ENCODE measurements at places on chromosomes 1 and 21.

- no peak for DNase-seq
Observed at GRCh38 chr1:39173119-39173994, 31.1 kb upstream of the MACF1 start.

DNA sequence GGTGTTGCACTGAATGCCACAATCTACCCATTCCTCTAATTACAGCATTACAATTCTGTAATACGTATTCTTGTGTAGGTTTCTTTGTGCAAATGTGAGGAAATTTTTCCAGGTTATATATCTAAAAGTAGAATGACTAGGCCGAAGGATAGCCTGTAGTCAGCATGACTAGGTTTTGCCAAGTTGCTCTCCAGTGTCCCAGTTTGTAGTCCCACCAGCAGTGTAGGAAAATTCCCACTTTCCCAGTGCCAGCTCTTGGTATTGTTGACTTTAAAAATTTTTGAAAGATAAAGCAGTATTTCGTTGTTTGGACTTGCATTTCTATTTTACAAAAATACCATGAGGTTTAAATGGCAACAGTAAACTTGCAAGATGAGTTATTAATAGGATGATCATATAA is 3.0 kb downstream of the PARK7 start:
- no peak for DNase-seq

GRCh38 chr1:33630686-33631085 is 158.2 kb downstream of the ZSCAN20 start:
- no peak for DNase-seq

DNA sequence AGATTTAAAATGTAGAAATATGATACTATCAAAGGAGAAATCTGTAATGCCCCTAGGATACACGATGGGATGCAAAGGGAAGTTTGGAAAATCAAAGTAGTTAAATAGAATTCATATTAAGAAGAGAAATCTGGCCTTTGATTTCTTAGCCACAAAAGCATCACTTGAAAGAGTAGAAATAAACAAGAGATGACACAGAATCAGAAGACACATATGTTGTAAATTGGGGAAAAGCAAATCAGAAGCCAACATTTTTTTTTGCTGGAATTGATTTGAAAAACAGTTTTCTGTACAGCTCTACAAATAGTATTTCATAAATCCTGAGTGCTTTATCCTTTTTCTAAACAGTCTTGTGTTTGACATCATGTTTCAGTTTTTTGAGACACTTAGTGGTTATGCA is 12.4 kb upstream of the TNFSF18 start:
- no peak for DNase-seq

DNA sequence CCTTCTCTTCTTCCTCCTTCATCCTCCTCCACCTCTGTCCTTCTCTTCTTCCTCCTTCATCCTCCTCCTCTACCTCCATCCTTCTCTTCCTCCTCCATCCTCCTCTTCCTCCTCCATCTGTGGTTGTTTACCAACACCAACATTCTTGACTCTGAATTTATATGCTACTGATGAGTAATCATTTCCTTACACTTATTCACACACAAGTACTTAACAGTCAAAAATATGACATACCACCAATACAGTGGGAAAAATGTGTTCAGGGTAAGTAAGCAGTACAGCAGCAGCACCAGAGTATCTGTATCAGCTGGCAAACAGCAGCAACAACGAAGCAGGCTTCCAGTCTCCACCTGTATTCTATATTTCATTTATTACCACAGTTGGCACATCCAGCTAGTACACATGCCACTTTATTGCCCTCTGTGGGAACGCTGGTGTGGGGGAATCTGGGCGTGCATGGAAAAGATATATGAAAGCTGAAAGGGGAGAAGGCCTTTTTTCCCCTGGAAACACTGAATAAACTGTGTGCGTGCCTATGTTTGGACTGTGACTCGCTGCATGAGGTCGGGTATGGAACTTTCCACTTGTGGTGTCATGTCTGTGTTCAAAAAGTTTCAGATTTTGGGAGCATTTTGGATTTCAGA is 16.0 kb downstream of the ADSS2 start:
- DNase-seq, result no peak

GRCh38 chr1:208170252-208170651 is 73.9 kb downstream of the PLXNA2 start:
- no peak for DNase-seq

- DNase-seq, result no peak
Observed at GRCh38 chr21:42931560-42932235, 6.3 kb upstream of the ERVH48-1 start.

All from stimulated activated CD4-positive, alpha-beta T cell treated with anti-CD3 and anti-CD28 coated beads, Interleukin-4, amount 100 ng/mL, for 4 hours (primary cell).